Left ventricle myocardium inferior (tissue), 1 donor: ENCODE measurements at places on chromosomes 13 and 19. TPM values are rescaled to one million over a fixed set of nuclear protein-coding genes. Genes with fewer than 3 reads are reported as not detected.

- DNase-seq = no peak
Observed at GRCh38 chr19:53978975-53979801, 12.2 kb upstream of the CACNG6 start.

Gene OR7C1
- total RNA-seq = not detected

DNA sequence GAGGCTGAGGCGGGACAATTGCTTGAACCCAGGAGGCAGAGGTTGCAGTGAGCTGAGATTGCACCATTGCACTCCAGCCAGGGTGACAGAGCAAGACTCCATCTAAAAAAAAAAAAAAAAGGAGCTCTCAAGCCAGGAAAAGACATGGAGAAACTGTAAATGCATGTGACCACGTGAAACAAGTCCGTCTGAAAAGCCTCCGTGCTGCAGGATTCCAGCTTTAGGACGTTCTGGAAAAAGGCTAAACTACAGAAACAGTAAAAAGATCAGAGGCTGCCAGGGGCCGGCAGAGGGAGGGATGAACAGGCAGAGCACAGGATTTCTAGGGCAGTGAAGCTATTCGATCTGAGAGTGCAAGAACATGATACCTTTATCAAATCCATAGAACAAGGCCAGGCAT is 40.7 kb upstream of the NDUFS7 start:
- DNase-seq = no peak

Gene WDR88
- not detected for total RNA-seq

Gene OR10H2
- not detected for total RNA-seq

- DNase-seq = no peak
Observed at GRCh38 chr13:43368003-43368402, 344.6 kb downstream of the DNAJC15 start.

DNA sequence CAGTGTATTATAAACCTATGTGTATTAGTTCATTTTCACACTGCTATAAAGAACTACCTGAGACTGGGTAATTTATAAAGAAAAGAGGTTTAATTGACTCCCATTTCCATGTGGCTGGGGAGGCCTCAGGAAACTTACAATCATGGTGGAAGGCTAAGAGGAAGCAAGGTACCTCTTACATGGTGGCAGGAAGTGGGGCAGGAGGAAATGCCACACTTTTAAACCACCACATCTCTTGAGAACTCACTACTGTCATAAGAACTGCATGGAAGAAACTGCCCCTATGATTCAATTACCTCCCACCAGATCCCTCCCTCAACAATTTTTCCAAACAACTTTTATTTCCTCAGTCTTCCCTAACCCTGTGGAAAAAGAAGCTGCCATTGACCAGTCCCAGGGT is 14.5 kb upstream of the TPP2 start:
- no peak for DNase-seq

- DNase-seq = no peak
Observed at GRCh38 chr19:47107202-47107952, 6.2 kb downstream of the ZC3H4 start.

Gene SYNGR4
- not detected for total RNA-seq

DNA sequence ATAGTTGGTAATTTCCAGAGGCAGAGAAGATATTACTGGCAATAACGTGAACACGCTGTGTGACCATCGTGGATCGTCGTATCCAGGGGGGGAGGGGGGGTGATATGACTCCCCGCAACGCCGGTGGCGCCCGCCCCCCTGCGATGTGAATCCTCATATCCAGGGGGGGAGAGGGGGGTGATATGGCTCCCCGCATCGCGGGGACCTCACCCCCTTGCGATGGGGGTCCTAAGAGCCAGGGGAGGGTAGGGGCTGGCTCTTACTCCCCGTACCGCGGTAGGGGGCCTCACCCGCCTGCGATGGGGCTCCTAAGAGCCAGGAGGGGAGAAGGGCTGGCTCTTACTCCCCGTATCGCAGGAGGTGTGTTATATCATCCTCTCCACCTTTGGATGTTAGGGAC is 31.3 kb upstream of the RGCC start:
- DNase-seq = no peak

DNA sequence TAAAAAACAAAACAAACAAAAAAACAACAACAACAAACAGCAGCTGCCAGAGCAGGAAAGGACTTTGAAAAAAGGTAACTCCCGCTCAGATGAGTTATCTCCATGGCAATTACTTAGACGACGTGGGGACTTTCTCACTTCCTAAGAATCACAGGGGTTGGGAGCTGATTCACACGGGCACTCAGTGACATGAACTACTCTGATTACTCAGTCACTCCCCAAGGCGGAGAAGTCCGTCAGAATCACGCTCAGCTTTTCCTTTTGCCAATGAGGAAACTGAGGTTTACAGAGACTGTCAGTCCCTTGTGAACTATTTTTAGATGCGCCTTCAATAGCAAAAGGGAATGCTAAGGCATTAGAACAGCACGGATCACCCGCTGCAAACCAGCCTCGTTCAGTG is 32.3 kb upstream of the MATK start:
- DNase-seq = no peak

- DNase-seq = no peak
Observed at GRCh38 chr19:15137777-15138176, 30.6 kb downstream of the SYDE1 start.

Gene CBY2
- not detected for total RNA-seq

GRCh38 chr19:54024660-54025059 is 33.2 kb downstream of the CACNG6 start:
- no peak for DNase-seq

Gene KLF1
- total RNA-seq = not detected

DNA sequence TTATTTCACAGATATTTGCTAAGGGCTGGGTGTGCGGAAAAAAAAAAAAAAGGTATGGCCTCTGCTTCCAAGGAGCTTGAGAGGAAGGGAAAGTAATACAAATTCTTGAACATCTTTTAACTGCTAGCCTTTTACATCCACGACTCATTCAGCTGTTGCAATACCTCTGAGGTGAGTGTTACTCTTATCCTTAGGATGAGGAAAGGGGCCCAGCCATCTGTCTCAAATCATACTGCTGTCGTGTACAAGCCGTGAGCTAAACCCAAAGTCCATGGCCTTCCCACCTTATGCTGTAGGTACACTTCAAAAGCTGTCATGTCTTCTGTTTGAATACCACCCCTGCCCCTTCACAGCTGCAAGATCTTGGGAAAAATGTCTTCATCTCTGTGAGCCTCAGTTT is 146.8 kb downstream of the KCNRG start:
- DNase-seq = no peak

Gene PCDH17
- 3.1 TPM for total RNA-seq

Gene LTBP4
- total RNA-seq = 260 TPM

- no peak for DNase-seq
Observed at GRCh38 chr13:20714161-20714560, 10.7 kb downstream of the IL17D start.

DNA sequence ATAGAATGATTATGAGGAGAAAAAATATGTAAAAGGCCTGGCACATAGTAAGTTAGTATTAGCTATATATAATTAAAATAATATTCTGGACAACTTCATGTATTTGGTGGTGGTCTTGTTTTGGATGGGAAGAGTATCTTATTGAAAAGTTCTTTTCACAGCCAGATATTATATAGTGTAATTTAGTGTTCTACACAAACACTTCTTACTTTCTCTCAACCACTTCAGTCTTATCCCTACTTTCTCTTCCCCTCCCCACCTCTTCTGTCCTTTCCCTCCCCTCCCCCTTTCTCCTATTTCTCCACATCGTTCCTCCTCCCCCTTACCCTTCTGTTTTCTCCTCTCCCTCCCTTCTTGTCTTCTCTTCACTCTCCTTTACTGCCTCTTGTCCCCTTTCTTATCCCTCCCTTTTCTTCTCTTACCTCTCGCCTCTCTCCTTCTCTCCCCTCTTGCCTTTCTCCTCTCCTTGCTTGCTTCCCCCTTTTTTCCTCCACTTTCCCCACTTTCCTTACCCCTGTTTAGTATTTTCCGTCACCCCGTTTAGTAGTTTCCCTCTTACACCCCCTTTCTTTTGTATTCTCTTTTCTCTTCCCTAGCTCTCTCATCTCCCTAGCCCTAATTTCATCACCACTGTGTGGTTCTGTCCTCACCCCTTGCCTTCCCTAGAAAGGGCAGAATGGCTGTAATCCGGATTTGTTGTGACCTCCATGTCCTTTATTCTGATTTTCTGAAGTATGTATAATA is 107.2 kb upstream of the MLNR start:
- no peak for DNase-seq

Gene EVI5L
- total RNA-seq = 22.9 TPM

GRCh38 chr19:7862413-7862951 is 11.7 kb downstream of the PRR36 start:
- DNase-seq = peak; percentile 35

Gene KIR3DL2
- total RNA-seq = not detected

DNA sequence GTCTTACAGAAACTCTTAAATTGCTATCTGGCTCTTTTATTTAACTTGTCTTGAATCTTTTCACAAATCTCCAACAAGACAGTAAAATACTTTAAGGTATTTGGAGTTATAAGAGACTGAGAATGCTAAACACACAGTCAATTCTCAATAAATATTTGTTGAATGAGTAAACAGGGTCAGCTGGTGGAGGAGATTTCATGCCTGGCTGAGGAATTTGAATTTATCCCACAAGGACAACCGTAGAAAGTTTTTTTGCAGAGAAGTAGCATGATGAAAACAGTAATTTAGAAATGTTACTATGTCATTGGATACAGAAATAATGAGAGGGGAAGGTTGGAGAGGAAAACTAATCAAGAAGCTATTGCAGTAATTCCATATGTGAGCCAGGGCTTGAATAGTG is 1223.7 kb downstream of the PCDH17 start:
- no peak for DNase-seq

Gene ZNF85
- 2.3 TPM for total RNA-seq

DNA sequence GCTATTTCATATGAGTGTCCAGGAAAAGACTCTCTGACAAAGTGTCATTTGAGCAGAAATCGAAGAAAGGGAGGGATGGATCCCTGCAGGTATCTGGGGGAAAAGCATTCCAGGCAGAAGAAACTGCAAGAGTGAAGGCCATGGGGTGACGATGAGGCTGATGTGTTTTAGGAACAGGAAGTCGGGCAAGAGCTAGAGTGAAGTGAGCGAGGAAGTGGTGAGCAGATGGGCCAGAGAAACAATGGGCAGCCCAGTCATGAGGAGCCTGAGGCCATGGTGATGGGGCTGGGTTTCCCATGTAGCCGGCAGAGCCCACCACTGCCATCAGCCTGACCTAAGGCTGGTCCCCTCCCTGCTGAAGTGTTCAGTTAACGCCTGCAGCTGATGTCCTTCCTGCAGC is 150.2 kb downstream of the TNFSF13B start:
- DNase-seq = no peak

Gene PABPC3
- total RNA-seq = 0.05 TPM

- no peak for DNase-seq
Observed at GRCh38 chr19:906480-906879, 6.5 kb downstream of the R3HDM4 start.

DNA sequence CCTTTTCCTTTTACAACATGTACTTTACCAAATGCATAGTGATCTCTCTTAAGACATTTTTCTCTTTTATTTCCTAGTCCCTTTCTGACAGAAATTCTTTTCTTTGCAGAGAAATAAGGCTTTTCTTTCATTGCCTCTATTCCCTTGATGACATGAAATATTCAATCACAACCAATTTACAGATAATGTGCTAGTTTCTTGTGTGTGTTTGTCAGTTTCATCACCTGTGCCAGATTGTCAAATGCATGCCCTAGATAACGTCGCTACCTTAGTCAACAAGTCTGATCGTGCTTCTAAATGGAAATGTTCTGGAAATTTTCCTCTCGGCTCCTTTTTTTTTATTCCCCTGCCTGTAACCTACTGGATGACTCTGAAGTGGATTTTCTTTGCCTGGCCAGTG is 478.1 kb downstream of the KLF5 start:
- DNase-seq = no peak

Gene ZNF253
- 9.2 TPM for total RNA-seq

DNA sequence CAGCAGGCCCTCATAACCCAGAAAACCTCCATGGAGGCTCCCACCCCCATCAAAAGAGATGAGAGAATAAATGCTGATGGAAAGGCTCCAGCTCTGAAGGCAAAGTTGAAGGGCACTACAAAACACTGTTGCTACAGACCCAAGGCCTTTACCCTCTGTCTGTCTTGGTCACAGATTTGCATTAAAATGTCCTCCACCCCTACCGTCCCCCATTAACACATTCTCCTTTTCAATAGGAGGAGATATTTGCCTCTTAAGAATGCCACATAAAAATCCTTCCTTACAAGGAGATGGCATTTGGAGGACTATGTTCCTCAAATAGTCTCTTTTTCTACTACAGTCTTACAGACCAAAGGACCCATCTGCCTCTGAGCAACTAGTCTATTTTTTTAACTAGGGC is 361.5 kb downstream of the ENOX1 start:
- no peak for DNase-seq

Gene NAT14
- 5.2 TPM for total RNA-seq

DNA sequence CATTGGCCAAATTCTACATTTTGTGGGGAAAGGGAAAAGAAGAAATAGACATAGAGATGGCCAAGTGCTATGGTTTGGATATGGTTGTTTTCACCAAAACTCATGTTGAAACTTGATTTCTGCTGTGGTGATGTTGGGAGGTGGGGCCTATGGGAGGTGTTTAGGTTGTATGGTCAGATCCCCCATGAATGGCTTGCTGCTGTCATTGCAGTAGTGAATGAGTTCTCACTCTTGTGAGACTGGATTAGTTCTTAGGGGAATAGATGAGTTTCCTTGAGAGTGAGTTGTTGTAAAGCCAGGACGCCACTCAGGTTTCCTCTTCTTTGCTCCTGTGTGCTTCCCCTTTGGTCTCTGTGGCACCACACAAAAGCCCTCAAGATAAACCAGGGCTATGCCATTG is 242.6 kb upstream of the RFC3 start:
- DNase-seq = no peak

- no peak for DNase-seq
Observed at GRCh38 chr19:29495901-29496441, 29.8 kb upstream of the VSTM2B start.

DNA sequence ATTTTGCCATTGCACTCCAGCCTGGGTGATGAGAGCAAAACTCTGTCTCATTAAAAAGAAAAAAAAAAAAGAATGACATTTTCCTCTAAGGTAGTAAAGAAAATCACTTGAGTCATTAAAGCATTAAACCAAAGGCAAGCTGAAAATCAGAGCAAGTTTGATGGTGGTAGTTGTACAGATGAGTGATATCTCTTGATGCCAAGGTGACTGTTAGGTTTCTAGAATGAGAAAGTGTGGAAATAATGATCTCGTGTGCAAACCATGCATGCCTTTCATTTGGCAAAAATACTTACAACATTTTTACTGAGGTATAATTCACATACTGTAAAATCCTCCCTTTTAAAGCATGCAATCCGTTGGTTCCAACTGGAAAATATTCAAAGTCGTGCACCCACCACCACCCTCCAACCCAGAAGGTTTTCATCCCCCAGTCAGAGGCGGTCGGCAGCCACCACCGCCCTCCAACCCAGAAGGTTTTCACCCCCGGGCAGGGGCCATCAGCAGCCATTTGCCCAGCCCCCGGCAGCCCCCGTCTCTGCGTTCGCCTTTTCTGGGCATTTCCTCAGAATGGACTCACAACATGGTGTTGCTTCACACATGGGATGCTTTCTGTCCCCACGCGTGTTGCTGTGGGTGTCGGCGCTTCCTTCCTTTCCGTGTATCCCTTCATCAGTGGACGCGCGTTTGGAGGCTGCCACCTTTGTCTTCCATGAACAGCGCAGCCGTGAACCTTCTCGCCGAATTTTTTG is 90.2 kb downstream of the ATP11A start:
- no peak for DNase-seq

- no peak for DNase-seq
Observed at GRCh38 chr13:65593298-65593874, 1636.8 kb downstream of the PCDH9 start.

Gene MED26
- total RNA-seq = 4.0 TPM
